ENCODE measurements at places on chromosomes 5 and 9.

DNA sequence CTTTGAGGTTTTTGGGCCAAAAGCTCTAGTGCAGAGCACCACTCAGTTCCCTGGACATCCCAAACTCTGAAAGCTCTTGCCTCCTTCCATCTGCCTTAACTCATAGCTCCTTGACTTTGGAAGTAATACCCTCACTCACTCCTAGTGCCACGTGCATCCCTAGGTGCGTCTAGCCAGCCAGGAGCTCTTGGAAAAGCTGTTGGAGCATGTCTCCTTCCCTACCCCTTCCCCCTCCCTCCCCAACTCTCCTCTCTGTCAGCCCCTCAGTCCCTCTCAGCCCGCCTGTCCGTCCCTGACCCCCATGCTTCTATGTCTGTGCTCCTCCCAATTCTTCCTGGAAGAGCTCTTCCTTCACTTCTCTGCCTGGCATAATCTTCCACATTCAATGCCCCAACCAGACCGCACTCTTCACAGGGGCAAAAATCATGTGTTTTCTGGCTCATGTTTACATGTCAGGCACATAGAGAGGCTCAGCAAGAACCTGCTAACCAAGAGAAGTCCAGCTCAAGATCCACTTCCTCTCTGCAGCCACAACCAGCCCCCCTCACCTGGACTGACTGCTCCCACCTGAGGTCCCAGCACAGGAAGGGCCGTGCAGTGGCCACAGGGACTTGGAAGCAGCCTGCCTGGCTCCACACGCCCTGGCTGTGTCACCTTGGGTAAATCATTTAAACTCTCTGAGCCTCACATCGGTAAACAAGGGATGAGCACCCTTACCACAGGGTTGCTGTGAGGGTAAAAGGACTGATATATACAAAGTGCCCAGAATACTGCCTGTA, 58.4 kb downstream of the WHRN start:
- no peak for DNase-seq

DNA sequence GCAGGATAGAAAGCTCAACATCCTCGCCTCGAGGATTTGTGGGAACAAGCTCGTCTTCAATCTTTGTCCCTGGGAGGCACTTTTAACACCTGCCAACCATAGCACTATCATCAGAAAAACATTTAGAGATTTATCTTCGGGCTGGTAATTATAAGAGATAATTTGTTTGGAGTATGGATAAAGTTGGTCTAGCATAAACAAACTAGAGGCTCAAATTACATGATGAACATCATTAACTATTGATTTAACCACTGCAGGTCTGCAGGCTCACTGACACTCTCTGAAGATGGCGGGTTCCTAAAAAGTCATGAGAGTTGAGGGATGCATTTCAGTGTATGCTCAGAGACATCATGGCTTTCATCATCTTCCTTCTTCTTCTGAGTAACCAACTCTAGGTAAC, 25.8 kb upstream of the PCA3 start:
- no peak for DNase-seq

DNA sequence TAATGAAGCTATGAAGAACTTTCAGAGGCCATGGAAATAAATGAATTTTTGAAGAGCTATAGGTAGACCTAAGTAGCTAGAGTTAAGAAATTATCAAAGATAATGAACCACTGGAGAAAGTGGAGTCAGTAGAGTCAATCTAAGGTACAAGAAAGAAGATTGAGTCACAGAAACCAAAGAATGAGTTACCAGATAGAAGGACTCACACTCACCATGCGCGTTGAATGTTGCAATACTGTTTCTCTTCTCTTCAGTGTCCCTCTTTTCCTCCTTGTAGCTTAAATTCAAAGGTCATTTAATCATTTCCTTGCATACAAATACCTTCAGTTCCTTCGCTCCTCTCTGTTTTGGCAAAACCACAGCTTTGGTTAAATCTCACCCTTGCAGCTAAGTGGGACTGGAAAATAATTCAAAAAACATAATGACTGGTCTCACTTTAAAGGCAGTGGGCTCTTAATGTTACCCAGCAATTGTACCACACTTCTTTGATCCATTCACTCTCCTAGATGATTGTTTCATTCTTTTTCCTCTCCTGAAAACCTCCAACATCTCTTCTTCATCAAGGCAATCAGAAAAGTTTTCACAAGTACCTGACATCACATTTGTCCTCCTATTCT, 58.3 kb downstream of the NIPBL start:
- no peak for DNase-seq

GRCh38 chr5:170509348-170509660, 5.5 kb downstream of the KCNIP1 start:
- no peak for DNase-seq

DNA sequence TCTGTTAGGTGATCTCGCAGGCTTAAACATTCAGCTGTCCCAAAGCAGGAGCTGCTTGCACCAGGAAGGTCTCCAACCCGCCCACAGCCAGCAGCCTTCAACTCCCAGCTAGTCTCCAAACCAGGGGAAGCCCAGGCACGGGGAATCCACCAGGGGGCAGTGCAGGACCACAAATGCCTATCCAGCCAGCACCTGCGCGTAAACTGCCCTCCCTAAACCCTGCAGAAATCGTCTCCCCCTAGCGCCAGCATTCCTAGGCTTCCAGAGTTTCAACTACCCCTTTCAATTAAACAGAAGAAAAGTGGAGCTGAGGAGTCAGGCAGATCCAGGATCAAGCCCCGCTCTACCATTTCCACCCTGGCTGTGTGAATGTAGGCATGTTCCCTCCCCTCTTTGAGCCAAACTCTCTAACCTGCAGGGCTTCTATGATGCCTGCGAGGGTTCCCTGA, 72.0 kb downstream of the HRH2 start:
- peak; percentile 77 for DNase-seq

- no peak for DNase-seq
Measured at GRCh38 chr9:123395689-123396511, 39.9 kb downstream of the CRB2 start.

GRCh38 chr5:55711507-55712022, 559 bp downstream of the SLC38A9 start:
- no peak for DNase-seq

DNA sequence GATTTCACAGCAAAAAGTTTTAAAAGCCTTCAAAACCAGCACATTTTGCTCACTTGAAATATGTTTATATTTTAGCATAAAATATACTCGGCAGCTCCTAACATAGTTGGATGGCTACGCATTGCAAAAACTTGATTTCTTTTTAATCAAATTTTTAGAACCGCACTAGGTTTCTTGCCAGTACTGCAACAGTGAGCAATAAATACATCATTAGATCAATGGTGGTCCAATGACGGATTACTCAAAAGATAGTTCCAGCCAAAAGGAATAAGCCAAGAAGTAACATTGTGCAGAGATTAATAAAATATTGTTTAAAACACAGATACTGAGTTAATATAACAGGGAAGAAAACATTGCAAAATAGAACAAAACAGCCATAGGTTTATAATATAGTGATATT, 5.5 kb downstream of the MARCHF3 start:
- DNase-seq = no peak

DNA sequence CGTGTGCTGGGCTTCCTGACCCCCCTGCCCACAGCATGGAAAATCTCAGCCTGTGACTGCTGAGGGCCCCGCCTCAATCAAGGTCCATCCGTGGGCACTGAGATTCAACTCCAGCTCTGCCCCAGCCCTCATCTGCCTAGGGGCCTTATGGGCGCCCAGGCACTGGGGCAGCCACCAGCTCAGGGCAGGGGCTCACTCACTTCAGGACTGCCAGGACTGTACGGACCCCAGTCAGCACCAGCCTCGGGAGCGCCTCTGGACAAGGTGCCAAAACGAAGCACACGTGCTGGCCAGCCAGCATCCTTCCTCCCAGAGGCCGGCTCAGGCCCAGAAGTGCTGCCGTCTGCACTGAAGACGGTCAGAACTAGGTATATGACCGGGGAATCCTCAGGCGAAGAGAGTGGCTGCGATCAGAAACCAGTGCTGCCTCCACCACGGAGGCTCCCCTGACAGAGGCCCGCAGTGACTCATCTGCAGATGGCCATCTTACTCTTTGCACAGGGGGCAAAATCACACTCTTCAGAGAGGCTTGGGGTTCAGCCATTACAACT, 19.6 kb downstream of the CLPTM1L start:
- no peak for DNase-seq

GRCh38 chr5:137733006-137733405, 2.9 kb downstream of the KLHL3 start:
- no peak for DNase-seq

GRCh38 chr9:125527471-125528002, 179.5 kb downstream of the MAPKAP1 start:
- no peak for DNase-seq

DNA sequence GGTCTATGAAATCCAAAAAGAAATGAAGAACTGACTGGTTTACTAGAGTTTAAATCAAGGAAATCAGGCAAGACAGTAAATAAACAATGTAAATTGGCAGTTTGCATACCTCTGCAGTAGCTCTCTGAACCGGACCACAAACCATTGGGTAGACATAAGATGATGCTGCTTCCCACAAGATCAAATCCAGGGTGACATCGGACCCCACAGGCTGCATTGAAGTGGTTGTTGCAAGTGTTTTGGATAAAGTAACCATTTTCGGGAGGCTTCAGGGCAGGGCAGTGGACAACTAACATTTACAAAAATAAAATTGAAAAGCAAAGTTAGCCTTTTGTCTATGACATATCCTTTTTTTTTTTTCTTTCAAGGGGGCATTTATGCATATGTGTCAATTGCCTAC, 66.7 kb downstream of the SVEP1 start:
- DNase-seq = no peak

- DNase-seq = no peak
Measured at GRCh38 chr5:93252165-93252564, 328.9 kb downstream of the NR2F1-AS1 start.

DNA sequence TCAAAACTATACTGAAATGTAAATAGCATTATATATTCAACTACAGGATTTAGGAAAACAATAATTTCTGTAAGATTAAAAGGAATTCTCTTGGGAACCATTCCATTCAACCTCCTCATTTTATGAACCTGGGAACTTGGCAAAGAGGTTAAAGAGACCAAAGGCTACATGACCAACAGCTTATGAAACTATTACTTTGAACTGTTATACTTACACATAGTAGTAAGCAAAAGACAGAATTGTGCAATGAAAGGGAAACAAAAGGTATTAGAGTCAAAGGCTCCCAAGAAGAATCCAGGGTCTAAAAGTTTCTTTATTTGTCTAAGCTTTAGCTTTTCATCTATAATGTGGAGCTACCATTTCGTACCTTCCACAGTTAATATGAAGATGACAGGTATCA, 7.2 kb downstream of the C9orf72 start:
- no peak for DNase-seq

- no peak for DNase-seq
Measured at GRCh38 chr9:22382331-22382730, 64.3 kb upstream of the DMRTA1 start.
